ENCODE measurements at places on chromosomes 6 and 20. TPM values are rescaled to one million over a fixed set of nuclear protein-coding genes. Genes with fewer than 3 reads are reported as not detected.

DNA sequence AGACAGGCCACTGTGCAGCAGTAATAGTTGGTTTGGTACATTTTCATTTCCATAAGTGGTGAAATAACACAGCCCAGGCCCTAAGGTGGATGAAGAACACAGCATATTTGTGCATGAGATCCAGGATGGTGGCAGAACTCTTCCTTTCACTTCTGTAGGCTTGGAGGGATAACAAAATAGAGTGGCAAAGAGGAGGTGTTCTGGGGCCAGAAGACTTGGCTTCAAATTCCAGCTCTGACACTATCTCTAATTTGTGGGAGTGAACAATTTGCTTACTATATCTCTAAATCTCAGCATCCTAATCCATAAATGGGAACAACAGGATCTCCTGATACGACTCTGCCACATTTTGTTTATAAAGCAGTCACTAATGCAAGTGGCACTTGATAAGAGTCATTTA is 111.7 kb upstream of the FAM184A start:
- no peak for DNase-seq

DNA sequence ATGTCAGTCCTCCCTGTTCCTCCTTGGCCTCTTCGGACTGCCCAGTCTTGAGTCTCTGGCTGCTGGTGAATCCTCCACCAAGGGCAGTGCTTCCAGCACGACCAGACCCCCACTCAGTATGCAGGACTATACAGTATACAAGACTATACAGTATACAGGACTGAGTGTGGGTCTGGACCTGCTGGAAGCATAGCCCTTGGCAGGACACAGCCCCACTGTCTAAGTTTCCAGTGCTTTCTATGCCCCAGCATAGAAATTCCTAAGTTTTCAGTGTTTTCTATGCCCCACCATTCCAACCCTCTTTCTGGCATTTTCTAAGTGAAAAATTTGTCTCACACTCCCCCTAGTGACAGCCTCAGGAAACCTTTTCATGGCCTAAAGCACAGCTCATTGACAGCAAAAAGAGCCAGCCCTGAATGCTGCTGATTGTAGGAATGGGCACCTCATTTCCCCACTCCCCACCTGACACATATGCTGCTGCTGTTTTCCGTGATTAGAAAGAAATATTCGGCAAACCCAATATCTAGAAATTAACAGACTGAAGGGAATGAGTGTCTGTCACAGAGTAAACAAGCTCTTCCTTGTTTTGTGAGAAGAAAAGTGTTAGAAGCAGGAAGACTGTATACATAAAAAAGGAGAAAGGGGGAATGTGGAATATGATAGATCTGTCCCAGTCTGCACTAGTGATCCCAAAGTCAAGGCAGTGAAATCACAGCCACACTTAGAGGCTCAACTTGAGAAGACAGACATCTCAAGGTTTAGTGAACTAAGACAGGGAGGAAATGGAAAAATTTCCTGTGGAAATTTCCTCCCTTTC is 206.9 kb downstream of the IBTK start:
- DNase-seq = peak; percentile 29

GRCh38 chr6:28982476-28983266 is 22.4 kb downstream of the ZNF311 start:
- no peak for DNase-seq

- no peak for DNase-seq
Measured at GRCh38 chr6:74690365-74690764, 515.5 kb downstream of the COL12A1 start.

DNA sequence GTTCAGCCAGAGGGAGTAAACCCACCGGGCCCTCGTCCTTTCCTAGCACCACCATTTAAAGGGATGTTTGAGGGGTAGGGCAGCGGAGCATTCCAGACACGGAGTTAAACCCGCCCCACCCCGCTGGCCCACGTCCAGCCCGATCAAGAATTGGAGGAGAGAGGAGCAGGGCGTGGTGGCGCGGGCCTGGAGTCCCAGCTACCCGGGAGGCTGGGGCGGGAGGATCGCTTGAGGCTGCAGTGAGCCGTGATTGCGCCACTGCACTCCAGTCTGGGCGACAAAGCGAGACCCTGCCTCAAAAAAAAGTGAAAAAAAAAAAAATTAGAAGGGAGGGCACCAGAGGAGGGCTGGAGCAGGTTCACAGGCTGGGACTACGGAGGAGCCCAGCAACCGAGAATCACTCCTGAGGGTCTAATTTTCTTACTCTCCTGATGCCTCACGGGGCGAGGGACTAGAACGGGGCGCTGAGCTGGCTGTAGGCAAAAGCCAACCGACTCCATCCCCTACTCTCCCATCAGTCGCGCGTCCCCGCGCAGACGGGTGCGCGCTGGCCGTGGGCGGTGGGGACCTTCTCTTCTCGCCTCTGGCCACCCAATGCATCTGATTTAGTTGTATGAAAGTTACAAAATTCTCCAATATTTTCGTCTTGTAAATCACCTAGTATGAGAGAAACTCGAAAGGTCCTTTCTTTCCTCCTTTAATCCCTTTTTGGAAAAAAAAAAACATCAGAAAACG is 6.1 kb upstream of the HSPA1B start:
- no peak for DNase-seq

- no peak for DNase-seq
Measured at GRCh38 chr20:54200487-54201267, 7.2 kb upstream of the PFDN4 start.

GRCh38 chr20:63248835-63249591 is 5.2 kb downstream of the NKAIN4 start:
- no peak for DNase-seq

- DNase-seq = no peak
Measured at GRCh38 chr6:16434885-16435284, 196.5 kb downstream of the GMPR start.

- DNase-seq = no peak
Measured at GRCh38 chr6:44002067-44002592, 125.1 kb downstream of the MRPL14 start.

GRCh38 chr6:113162739-113163138 is 694.4 kb upstream of the MARCKS start:
- no peak for DNase-seq

- peak; percentile 55 for DNase-seq
Measured at GRCh38 chr6:148464319-148465010, 121.8 kb downstream of the SASH1 start.

DNA sequence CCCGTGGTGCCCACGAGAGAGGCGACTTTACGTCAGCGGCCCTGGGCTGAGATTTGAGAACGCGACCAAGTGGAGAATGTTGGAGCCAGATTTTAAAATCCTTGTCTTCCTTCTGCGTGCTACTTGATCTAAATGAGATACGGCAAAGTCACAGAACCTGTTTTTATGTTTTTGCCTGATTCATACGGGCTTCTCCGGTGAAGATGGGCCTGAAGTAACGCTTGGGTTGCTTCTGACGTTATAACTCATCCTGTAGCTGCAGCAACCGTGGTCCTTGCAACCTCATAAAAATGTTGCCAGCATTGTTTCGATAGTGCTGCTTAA is 462 bp upstream of the SLC35B3 start:
- DNase-seq = no peak

DNA sequence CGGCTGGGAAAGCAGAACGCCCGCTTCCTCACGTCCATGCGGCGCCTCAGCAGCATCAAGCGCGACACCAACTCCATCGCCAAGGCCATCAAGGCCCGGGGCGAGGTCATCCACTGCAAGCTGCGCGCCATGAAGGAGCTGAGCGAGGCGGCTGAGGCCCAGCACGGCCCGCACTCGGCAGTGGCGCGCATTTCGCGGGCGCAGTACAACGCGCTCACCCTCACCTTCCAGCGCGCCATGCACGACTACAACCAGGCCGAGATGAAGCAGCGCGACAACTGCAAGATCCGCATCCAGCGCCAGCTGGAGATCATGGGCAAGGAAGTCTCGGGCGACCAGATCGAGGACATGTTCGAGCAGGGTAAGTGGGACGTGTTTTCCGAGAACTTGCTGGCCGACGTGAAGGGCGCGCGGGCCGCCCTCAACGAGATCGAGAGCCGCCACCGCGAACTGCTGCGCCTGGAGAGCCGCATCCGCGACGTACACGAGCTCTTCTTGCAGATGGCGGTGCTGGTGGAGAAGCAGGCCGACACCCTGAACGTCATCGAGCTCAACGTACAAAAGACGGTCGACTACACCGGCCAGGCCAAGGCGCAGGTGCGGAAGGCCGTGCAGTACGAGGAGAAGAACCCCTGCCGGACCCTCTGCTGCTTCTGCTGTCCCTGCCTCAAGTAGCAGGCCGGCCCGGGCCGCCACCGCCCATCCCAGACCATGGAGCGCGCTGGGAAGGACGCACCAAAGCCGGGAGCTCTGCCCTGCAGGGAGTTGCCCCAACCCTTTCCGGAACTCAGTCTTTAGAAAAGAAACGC is 36.7 kb downstream of the STX11 start:
- DNase-seq = no peak

DNA sequence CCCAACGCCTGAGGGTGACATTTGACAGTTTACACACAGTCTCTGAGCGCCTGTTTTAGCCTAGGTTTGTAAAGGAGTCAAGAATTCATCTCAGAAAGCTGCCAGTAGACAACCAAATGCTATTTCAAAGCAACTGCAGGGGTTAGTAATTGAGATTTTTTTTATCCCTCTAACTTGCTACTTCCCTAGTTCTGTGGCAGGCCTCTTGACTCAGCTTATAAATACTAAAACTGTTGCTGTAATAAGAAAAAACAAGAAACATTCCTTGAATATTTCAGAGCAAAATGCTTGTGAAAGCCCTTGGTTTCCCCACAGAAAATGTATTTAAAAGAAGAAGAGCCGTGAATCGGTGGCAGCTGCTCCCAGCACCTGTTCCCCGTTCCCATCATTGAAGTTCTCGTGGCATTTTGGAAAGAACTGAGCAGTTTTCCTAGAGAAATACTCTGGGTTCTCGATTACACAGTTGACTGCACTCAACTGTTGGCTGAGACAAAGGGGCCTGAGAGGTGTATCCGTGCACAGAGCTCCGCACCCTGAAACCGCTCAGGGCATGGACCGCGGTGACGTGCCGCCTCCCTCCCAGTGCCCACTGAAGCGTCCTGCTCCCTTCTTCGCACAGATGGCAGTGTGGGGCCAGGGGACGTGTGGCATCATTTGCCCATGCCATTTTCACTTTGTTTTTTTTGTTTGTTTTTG is 20.9 kb downstream of the DLL1 start:
- no peak for DNase-seq

DNA sequence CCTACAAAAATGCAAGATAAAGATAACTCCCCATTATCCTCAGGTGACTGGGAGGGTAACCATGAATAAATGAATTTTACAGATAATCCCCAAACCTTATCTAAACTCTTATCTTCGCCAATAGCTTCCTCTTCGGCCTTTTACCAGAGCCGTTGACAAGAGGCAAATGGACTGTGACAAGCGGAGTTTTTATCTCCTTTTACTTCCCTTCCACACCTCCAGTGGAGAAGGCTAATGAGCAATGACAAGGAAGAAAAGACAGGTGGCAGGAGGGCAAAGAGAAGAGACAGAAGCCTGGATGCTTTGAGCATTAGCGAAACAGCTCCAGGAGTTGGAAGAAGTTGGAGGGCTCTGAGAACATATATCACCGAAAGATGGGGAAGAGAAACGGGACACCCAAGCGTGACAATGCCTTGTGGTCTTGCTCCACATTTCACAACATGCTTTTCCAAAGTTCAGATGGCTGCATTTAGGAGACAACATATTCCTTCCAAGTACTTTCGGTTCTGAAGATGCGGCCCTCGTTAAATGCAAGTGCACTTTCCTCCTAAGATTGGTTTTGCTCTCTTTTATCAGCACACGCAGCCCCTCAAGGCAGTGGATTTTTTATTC is 69.2 kb downstream of the PRDM1 start:
- DNase-seq = no peak

- DNase-seq = no peak
Measured at GRCh38 chr20:25397096-25397495, 6.5 kb upstream of the ABHD12 start.

DNA sequence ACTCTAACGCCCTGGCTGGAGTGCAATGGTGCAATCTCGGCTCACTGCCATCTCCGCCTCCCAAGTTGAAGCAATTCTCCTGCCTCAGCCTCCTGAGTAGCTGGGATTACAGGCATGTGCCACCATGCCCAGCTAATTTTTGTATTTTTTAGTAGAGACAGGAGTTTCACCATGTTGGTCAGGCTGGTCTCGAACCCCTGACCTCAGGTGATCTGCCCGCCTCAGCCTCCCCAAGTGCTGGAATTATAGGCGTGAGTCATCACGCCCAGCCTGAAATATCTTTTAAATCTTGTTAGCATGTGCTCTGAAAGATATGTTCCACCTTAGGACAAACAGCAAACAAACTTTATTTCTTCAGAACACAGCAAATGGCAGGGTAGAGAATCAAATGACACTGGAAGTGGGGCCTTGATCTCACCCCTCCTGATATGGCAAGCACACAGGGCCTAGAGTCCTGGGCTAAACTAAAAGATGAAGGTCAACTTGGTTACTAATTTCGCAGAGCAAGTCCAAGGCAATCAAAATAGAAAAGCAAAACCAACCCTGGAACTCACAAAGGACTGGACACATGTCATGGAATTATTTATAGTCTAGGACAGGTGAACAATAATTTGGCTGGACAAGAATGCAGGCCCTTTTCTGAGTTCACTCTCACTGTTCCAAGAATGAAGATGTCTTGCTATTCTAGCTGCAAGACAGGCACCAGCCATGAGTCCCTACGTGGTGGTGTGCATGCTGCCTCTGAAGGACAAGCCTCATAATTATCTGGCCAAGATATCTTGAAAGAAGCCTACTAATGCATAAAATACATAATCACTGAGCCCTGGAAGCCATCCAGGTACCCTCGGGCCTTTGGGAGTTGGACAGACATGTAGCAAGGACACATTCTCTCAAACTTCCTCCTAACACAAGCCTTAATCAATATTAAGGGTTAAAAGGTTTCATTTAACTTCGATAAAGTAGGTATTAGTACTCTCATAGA is 35.6 kb downstream of the B4GALT5 start:
- no peak for DNase-seq

SLC22A23 gene
- polyA plus RNA-seq = 9.8 TPM

LAMA2 gene
- polyA plus RNA-seq = 48.3 TPM

TFAP2B gene
- polyA plus RNA-seq = 14.0 TPM

PTK7 gene
- 230 TPM for polyA plus RNA-seq

LTA gene
- 0.24 TPM for polyA plus RNA-seq

SPATA25 gene
- polyA plus RNA-seq = 2.7 TPM

HLA-DQA2 gene
- 0.21 TPM for polyA plus RNA-seq

TRIM31 gene
- polyA plus RNA-seq = not detected

TCF15 gene
- 1.0 TPM for polyA plus RNA-seq

SCRT2 gene
- 0.08 TPM for polyA plus RNA-seq

SCUBE3 gene
- polyA plus RNA-seq = 55.8 TPM

TSHZ2 gene
- 11.0 TPM for polyA plus RNA-seq

ADRM1 gene
- 52.6 TPM for polyA plus RNA-seq
